ENCODE measurements at places on chromosomes 7 and 10.

GRCh38 chr7:112580717-112581435 lies 100.1 kb downstream of the LSMEM1 start:
- DNase-seq, result no peak

DNA sequence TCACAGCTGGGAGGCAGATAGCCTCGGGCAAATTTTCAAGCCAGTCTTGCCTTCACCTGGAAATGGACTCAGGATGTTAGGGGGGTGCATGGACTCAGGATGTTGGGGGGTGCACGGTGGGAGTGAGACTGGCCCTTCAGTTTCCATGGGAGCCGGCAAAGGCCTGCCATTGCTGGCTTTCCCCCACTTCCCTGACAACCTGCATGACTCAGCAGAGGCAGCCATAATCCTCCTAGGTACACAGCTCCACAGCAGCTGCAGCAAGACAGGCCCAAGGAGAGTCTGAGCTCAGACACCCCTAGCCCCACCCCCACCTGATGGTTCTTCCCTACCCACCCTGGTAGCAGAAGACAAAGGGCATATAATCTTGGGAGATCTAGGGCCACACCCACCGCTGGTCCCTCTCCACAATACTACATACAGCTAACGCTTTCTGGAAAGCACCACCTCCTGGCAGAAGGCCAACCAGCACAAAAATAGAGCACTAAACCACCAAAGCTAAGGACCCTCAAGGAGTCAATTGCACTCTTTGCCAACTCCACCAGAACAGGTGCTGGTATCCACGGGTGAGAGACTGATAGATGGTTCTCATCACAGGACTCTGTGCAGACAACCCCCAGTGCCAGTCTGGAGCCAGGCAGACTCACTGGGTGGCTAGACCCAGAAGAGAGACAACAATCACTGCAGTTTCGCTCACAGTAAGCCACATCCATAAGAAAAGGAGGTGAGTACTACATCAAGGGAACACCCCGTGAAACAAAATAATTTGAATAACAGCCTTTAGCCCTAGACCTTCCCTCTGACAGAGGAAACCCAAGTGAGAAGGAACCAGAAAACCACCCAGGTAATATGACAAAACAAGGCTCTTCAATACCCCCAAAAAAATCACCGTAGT lies 18.3 kb downstream of the C7orf25 start:
- no peak for DNase-seq

DNA sequence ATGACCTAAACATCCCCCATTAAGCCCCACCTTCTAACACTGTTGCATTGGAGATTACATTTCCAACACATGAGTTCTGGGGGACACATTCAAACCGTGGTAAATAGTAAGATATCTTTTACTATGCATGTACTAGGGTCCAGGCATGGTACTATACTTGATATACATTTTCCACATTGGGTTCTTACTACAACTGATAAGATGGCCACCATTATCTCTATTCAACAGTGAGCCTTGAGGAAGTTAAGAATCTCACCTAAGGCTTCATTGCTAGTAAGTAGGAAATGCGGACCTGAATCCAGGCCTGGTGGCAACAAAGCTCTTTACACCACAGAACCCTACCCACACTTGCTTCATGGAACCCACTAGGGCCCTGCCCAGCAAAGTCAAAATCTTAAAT lies 5.7 kb downstream of the PANK1 start:
- DNase-seq, result no peak

- no peak for DNase-seq
Observed at GRCh38 chr10:2731940-2732339, 335.4 kb upstream of the PFKP start.

- DNase-seq, result no peak
Observed at GRCh38 chr7:149140831-149141230, 6.4 kb upstream of the ZNF398 start.

Data from stimulated activated CD8-positive, alpha-beta memory T cell treated with anti-CD3 and anti-CD28 coated beads, Interleukin-7, amount 100 ng/mL, for 1 hour (primary cell).